ENCODE measurements at places on chromosomes 6 and 20. TPM values are rescaled to one million over a fixed set of nuclear protein-coding genes. Genes with fewer than 3 reads are reported as not detected.
A peak's percentile ranks its signal among the peaks of the same experiment; 100 is the strongest.

The BMP6 gene
- 0.19 TPM for polyA plus RNA-seq

GRCh38 chr6:37175332-37176267, 5.6 kb downstream of the PIM1 start:
- no peak for DNase-seq

- peak; percentile 31 for DNase-seq
Observed at GRCh38 chr20:46349035-46349741, 40.9 kb upstream of the CDH22 start.

GRCh38 chr20:60718743-60719480, 533.1 kb upstream of the CDH4 start:
- no peak for DNase-seq

DNA sequence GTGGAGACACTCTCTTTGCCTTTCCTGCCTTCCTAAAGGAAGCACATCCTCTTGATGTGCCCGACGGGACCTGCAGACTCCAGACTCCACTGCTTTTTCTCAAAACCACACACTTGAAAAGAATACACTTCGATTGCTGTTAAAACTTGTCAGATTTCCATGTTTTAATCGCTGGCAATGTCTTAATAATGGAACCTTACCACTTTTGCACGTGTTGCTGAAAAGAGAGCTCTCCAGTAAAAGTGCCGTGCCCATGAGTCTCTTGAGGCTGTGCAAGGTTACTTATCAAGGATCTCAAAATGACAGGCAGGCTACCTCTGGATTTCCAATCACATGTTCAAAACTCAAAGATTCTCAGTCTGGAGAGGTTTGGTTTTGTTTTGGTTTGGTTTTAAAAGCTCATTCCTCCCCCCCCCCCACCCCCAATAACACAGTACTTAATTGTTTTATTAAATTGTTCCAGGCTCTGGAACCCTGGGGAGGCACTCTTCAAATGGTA, 12.0 kb upstream of the TFAP2A start:
- no peak for DNase-seq

Measured in IMR-90 (cell line).